ENCODE measurements at places on chromosomes 2 and 18.

- no peak for DNase-seq
These were observed 413.8 kb upstream of the MEX3C start for GRCh38 chr18:51611326-51611725.

DNA sequence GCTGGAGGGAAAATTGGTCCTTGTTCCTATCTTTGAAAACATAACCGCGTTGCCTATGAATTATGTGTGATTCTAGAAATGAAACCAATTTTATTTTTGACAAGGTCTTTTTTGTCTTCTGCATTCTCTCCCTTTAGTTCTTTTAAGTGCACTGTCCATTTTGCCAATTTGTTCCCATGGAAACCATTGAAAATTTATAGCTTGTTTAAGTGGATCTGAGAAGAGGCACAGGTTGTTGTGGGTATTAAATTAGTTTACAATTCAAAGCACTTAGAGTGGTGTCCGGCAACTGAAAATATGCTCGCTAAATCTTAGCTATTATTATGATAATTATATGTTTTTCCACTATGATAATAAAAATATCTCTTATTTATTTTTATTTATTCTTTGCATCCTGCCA is 107.5 kb upstream of the FSHR start:
- DNase-seq = no peak

DNA sequence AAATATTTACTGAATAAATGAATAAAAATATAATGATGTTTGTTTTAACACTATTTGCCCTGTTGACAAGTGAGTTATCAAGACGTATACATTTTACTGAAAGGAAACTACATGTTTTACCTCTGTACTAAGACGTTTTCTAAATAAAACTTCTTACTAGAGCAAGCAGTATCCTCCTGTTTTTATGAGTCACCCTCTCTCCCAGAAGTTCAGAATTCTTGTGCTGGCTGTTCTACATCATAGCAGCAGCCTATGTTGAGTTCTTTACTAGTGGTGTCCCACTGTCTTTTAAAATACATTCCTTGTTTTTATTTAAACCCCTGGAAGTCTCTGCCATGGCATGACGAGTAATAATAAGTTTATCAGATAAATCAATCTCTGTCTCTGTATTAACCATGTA is 297.4 kb downstream of the CALCRL start:
- no peak for DNase-seq

GRCh38 chr18:21979759-21980158 is 189.6 kb upstream of the GATA6 start:
- no peak for DNase-seq

DNA sequence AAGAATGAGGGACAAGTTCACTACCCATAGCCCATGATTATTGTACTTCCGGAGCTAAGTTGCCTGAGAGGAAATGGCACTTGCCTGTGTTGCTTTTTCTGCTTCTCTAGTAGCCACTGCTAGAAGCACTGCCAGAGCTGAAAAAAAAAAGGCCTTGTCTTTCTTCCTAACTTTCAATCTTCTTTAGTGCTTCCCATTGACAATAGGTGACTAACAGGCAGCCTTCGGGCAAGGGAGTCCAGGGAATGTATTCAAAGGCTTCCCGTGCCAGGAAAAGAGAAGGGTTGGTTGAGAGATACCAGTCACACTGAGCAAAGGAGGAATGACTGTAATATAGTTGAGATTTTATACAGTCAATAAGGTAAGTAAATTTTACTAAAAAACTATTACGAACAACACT is 242.0 kb downstream of the CALCRL start:
- no peak for DNase-seq

DNA sequence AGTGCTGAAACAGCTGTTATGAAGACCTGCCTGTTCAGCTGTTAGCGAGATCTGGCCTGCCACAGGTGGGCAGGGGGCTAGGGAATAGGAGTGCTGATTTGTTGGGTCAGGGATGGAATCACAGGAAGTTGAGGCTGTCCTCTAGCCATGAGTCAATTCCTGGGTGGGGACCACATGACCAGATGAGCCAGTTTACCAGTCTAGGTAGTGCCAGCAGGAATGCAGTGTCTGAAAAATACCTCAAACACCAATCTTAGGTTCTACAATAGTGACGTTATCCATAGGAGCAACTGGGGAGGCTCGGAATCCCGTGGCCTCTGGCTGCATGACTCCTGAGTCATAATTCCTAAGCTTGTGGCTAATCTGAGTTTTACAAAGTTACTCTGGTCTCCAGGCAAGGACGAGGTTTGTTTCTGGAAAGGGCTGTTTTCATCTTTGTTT is 44.9 kb downstream of the DYSF start:
- no peak for DNase-seq

DNA sequence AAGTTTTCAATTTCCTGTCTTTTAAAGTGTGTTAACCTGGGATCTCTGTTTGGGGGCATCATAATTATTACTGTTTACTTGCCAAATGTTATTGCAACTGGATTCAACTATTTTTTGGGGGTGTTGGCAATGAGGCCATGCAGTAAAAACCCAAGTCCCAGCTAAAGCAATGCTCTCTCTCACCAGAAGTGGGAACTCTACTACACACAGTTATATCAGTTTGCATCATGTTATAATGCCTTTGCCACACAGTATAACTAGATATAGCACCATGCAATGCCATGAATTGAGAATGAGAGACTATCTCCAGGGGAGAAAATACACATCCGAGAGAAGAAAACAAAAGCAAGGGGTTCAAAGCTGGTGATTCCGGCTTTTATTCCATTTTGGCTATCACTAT is 79.0 kb downstream of the GCA start:
- DNase-seq = no peak

- no peak for DNase-seq
These were observed 29.2 kb downstream of the ZNF516 start for GRCh38 chr18:76465630-76466409.

- DNase-seq = peak; percentile 16
These were observed at the start of gene B4GALT6 for GRCh38 chr18:31684279-31685096. Gene B4GALT6, minus strand, starts transcription at chr18:31684581. Its CDS starts 155 bp downstream, at chr18:31684426.

DNA sequence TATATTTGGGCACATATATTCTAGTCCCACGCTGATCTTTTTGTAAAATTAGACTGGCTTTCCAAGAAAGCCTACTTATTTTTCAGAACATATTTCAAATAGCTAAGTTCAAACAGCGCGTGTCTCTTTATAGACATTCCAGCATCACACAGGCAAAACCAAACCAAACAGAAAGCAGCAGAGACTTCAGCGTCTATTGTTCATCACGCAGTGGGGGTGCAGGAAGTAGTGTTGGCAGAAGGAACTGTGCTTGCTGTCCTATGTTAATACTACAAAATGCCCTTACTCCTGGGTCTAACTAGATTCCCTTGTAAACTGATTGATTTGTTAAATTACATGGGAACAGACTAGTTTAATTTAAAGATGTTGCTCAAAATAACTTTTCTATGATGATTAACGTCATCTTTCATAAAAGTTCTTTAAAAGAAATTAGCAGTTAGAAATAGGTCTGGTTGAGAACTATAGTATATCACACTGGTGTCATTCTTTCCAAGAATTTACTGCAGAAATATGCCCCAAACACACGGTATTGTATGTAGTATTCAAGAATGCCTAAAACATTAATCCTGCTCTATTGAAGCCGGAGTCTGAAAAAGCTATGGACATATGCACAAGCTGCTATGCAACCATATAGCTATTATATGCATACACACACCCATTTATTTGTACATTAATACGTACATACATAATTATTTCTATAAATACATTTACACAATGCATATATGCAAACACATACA is 436.3 kb downstream of the CBLN2 start:
- DNase-seq = no peak

- no peak for DNase-seq
These were observed 45.9 kb downstream of the WIPF1 start for GRCh38 chr2:174551697-174552096.

GRCh38 chr2:120550282-120550681 is 185.4 kb upstream of the GLI2 start:
- no peak for DNase-seq

DNA sequence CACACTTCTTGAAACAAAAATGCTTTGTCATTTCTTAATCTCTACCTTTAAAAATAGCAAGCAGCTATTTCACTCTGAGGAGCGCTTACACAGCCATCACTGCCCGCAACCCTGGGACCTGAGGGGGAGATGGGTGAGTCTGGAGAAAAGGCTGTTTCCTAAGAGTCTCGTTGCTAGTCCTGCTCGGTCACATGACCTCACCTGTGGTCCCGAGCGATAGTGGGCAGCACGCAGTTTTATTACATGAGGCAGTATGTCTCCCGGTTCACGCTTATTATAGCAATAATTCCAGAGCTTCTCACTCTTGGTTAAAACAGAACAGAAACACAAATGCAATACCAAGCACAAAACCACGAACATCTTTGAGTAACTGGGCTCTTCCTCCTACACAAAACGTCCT is 105.3 kb downstream of the ZNF516 start:
- no peak for DNase-seq

DNA sequence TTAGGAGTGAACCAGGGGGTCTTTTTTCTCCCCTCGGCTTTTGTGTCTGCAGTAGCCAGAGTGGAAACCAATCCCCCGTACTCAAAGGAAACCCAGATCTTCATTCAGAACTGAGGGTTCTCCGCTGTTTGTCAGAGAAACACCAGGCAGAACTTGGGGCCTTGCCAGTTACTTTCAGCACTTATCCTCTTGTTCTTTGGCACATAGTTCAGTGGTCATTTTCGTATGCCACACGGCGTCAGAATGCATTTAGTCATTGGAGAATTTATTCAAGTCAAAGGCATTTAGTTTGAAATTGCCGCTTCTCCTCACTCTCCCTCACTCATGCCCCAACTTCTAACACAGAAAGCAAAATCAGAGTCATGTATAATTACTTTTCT is 102.9 kb downstream of the CABLES1 start:
- no peak for DNase-seq

- no peak for DNase-seq
These were observed 72.6 kb upstream of the FIGN start for GRCh38 chr2:163808406-163808805.

DNA sequence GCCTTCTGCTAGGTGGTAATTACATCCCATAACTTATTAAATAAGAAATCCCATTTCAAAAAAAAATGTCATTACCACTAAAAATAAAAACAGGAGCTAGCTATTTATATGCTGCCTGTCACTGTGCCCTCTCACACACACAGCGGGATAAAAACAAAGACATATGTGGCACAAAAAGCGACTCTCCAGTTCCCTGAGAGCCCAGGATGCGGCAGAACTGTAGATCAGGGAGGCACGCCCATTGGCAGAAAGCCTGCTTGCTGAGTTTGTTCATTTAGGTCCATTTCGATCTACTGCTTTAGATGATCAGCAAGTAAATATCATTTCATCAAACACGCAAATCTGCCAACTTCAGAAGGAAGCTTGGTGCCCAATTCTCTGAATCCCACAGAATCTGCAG is 124.4 kb downstream of the TMEM163 start:
- DNase-seq = no peak

DNA sequence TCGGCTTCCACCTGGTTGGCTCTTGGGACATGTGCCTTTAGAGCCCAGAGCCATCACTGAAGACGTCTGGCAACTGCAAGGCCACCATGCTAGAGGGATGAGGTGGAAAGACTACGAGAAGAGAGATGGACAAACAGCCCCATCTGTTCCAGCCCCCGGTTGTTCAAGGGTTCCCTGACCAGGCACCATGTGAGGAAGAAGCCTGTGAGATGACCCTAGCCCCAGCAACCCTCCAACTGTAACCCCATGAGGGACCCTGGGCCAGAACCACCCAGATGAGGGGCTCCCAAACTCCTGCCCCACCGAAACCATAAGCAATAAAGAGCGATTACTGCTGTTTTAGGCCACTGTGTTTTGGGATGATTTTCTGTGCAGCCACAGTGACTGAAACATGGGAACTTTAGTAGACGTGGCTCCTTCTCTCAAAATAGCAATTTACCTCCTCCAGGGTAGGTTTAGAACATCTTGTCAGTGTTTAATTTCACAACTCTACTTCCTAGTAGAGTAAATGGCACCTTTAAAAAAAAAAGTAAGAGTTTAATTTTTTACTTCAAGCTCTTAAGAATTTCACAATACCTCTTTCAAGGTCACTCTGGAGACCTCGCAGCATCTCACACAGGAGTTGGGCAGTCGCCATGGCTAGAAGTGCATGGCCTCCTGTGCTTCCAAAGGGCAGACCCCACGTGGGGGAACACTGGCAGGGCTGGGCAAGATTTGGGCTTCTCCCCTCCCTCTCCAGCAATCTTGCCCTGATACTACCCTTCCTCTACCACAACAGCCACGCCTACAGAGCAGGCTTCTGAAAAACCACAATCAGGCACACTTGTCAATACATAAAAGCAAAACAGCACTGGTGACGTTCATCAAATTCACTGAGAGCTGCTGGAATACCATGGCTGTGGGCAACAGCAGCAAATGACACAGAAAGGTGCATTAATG is 48.8 kb downstream of the TMEM163 start:
- DNase-seq = no peak

DNA sequence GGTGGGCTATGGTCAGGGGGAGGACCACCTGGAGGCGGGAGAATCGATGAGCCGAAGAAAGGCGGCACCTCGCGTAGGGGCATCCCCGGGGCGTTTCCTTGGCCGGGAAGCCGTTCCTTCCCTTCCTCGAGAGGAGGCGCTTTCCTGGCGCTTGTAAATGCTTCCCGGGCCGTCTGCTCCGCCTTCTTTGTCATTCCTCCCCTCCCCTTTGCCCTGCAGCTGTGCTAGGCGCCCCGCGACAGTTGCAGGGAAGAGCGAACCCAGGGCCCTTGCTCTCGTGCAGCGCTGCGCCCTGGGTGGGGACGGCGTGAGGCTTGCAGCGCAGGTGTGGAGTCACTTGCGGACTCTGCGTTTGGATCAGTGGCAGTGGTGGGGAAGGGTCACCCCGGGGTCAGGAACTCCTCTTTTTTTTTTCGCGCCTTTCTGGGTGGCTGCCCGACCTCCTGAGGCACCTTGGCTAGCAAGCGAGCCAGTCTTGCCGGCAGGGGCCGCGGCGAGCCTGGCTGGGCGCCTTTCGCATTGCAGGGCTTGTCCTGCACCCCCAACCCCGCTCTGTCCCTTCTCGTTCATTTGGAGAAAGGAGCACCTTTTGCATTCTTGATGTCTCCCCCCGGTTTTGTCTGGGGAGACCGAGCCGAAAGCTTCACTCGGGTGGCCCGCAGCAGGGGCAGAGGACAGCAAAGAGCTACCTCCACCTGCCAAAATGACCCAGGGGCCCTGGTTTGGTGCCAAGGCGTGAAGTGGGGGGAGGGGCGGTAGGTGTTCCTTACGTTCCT is 858 bp downstream of the KCNS3 start:
- no peak for DNase-seq

- no peak for DNase-seq
These were observed 6.3 kb upstream of the RBMS1 start for GRCh38 chr2:160499865-160500264.

DNA sequence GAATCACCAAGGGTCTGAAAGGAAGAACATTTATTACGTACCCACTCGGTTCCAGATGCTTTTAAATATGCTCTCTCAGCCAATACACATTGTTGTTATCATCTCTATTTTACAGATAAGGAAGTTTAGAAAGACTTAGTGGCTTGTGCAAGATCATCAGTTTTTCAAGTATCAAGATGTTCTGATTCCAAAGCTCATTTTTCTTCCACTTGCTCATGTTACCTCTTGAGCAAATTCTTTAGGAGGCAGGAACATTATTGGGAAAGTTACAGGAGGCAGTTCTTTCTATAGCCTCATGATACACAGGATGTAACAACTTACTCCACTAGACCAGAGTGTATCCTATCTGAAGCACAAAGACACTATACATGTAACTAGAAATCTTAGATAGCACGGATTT is 65.0 kb upstream of the MMADHC start:
- DNase-seq = no peak

- DNase-seq = no peak
These were observed 18.1 kb upstream of the ANXA4 start for GRCh38 chr2:69723791-69724190.

Measured in stimulated activated CD4-positive, alpha-beta T cell treated with anti-CD3 and anti-CD28 coated beads, Interleukin-1b, Interleukin-23, amount 100 ng/mL, for 24 hours (primary cell).